ENCODE measurements at places on chromosomes 12 and 14.

GRCh38 chr14:55722054-55722453, 142.0 kb downstream of the KTN1 start:
- no peak for DNase-seq

DNA sequence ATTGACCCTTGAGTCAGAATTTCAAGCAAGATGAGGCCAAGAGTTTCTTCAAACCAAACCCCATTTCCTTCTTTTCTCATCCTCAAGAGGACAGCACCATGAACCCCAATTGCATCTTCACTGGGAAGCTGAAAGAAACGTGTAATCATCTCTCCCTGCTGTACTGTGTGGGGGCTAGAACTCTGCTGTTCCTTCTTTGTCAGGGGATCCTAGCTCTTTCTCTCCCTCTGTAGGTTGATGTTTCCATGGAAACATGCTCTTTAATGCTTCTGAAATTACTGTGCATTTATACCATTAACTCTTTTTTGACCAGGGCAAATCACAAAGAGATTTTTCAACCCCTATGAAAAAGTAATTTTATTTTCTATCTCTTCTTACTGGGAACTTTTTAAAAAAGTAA, 295.1 kb downstream of the GRIN2B start:
- no peak for DNase-seq

DNA sequence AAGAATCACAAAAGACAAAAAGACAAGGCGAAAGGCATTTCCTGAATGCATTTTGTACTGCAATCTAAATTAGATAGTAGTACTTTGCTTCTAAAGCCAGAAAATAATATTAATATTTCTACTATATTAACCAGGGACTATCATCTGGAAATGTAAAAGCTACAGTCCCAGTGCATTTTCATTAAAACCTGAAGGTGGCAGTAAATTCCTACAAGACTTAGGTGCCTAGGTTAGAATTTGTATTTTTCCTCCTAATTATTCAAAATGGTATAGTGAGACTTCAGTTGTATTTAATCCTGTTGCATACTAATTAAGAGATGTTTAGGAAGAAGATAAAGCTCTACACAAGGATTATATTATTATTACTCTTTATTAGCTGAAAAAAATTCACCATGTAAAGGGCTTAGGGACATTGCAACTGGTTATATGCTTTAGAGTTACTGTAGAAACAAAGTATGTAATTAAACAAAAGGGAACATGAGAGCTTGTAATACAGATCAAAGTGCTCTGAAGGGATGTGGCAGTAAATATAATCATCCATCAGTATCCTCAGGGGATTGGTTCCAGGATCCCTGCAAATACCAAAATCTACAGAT, 53.6 kb downstream of the BRMS1L start:
- no peak for DNase-seq

GRCh38 chr14:48703728-48704467, 882.3 kb downstream of the RPS29 start:
- no peak for DNase-seq

DNA sequence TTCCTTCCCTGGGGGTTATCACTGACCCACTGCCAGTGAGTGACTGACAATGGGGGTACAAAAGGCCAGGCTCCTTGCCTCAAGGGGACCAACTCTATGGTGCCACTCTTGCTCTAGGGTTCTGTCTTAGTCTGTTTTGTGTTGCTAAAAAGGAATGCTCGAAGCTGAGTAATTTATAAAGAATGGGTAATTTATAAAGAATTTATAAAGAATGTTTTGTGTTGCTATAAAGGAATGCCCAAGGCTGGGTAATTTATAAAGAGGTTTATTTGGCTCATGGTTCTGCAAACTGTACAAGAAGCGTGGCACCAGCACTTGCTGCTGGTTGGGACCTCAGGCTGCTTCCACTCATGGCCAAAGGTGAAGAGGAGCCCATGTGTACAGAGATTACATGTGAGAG, 15.8 kb upstream of the RASSF8 start:
- no peak for DNase-seq

- peak; percentile 51 for DNase-seq
Measured at GRCh38 chr12:108629151-108629550, 4.5 kb downstream of the SELPLG start.

- DNase-seq: peak; percentile 99
Measured at GRCh38 chr12:14257734-14258574, 107.5 kb upstream of the ATF7IP start.

DNA sequence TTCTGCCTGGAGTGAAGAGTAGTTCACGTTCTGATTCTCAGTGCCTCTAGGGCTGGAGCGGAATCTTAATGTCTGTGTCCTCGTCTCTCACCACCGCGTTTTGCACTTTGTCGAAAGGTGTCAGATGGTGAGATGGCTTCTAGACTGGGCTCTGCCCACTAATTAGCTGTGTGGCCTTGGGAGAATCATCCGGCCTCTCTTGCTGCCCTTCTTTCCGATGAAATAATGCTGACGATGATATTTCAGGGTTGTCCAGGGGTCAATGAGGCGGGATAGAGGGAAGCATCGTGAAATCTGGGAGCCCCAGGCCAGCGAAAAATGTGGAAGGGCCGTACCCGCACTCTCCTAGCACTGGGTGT, 811 bp upstream of the GALNT16 start:
- no peak for DNase-seq

DNA sequence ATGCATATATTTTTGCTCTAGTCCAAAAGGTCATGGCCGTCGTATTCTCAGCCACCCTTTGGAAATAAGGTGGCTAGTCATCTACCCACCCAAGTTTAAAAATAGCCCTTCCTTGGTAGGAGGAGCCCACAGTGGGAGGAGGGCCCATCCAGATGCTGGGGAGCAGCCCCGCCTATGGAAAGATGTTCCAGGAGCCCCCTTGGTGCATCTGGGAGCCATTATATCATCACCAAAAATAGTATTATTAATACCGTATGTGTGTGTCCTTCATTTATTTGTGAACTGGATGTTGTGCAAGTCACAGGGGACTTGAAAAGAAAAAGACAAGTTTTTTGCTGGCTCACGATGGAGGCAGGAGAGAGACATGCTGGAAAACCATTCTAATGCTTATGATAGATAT, 34.0 kb downstream of the EMP1 start:
- no peak for DNase-seq

DNA sequence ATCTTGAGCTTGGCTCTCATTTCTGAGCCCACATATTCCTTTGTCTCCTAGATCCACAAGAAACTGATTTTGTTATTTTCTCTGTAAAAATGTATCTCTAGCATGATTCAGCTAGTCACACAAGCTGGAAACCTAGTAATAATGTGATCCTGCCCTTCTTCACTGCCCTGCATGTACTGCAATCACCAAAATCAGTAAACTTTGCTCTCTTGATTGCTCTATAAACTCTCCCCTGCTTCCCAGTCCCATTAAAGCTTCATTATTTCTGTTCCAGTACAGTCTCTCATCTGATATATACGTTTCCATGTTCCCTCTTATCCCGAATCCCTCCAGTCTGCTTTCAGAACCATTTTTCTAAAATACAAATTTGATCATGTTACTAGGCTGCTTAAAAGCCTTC, 166.5 kb downstream of the MSRB3 start:
- DNase-seq: no peak

GRCh38 chr14:75570797-75571196, 7.6 kb upstream of the FLVCR2 start:
- peak; percentile 59 for DNase-seq

DNA sequence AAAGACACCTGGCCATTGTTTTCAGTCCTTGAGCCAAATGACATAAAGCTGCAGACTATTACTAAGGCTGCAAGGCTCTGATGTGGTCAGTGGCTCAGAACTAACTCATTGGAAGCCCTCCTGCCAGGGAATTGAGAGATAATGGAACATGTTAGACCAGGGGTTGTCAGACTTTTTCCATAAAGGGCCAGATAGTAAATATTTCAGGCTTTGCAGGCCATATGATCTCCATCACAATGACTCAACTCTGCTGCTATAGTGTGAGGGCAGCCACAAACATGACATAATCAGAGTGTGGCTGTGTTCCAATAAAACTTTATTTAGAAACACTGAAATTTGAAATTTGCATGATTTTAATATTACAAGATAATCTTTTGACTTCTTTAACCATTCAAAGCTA, 140.3 kb downstream of the TMEM30B start:
- no peak for DNase-seq

GRCh38 chr12:11761869-11762567, 112.5 kb downstream of the ETV6 start:
- no peak for DNase-seq

- DNase-seq: no peak
Measured at GRCh38 chr12:39771456-39771855, 151.9 kb upstream of the ABCD2 start.

GRCh38 chr12:132305991-132306884, 23.2 kb downstream of the GALNT9 start:
- no peak for DNase-seq

- peak; percentile 40 for DNase-seq
Measured at GRCh38 chr12:120453977-120454376, 7.7 kb downstream of the GATC start.

DNA sequence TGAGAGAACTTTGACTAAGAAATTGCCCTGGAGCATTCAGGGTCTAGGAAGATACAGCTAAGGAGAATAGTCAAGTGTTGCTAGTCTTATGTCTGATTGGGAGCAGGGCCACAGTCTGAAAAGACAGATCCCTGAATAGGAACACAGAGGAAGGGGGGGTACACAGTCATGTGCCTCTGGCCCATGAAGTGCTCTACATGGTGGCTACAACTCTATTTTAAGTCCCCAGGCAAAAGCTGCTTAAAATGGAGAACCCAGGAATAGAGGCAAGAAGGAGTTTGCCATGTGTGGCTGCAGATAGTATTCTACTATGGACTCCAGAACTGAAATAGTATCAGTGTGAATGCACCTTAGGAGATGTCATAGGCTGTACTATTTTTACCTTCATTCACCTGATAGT, 118.0 kb upstream of the NPAS3 start:
- no peak for DNase-seq

DNA sequence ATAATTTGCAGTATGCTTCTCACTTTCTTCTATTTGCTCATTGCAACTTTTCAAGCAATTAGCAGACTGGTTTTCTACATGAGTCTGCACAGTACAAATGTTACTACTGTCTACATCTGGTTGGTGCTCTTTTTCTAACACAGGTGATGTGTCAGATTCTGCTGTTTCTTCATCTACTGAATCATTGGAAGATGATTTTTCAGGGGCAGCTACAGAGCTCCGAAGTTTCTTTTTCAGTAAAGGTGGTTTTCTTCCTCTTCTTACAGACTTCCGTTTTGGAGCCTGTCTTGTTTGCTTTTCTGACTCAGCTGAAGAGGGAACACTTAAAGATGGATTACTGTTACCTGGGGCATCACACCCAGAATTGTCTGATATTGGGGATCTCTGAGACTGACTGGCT, 62.1 kb downstream of the SCAF11 start:
- DNase-seq: no peak

DNA sequence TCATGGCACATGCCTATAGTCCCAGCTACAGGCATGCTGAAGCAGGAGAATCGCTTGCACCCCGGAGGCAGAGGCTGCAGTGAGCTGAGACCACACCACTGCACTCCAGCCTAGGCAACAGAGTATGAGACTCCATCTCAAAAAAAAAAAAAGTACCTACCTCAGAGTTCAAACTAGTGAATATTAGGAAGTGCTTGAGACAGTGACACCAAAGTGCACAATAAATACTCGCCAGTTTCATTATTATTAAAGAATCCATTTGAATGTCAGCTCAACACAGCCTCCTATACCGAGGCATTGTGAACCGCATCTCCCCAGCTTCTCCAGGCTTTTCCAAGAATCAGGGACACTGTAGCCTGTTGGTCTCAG, 5.0 kb downstream of the GAPDH start:
- no peak for DNase-seq

- DNase-seq: no peak
Measured at GRCh38 chr12:98893126-98893674, 248.1 kb downstream of the APAF1 start.

DNA sequence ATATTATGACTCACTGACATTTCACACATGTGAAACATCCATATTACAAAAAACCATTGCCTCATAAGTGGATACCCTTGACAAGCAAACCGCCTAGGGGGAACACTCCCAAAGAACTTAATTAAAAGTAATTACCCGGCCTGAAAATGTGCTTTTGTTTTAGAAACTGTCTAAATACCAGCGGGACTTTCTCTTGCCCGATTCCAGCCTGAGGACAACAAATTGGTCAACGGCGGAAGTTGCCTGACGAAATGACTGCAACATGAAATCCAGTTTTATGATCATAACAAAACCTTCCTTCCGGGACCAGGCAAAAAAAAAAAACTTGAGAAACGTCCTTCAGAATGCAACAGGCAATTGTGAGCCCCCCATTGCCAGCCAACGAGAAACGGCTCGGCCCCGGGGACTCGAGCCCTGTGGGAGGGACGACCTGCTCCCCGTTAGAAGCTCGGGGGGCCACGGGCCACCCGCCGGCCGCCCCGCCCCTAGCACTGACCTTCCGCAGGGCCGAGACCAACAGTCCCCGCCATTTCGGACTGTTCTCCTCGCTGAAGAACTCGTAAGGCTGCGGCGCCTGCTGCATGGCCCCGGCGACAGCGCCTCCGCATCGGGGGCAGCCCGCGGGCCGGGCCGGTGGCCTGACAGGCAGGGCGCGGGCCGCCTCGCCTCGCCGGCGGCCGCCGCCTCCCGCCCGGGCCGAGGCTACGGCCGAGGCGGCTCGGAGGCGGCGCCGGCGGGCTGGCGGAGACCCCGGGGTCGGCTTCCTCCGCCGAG, 490 bp downstream of the SOS2 start:
- peak; percentile 75 for DNase-seq

DNA sequence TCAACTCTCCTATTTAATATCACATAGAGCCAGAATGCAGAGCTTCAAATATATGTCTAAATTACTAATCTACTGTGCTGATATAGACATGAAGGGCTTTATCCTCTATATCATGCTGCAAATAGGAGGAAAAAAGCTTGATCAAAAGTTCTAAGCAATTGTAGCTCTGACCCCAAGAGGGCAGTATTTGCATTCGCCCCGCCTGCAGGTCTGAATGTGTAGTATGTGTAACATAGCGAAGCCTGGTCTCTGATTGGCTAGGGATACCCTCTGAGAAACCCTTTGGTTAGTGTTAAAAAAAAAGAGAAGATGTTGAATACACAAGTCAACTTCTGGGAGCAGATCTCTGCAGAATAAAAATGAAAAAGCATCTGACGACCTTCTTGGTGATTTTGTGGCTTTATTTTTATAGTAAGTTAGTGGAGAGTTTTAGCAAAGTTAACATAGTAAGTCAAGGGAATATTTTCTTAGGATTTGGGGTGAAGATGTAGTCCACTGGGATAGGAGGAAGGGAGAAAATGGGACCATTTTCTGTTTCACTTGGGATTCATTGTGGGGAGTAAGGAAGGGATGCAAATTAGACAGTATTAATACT, 151.6 kb upstream of the OR4E1 start:
- peak; percentile 68 for DNase-seq

GRCh38 chr12:117977373-117977772, 8.6 kb upstream of the KSR2 start:
- DNase-seq: no peak

DNA sequence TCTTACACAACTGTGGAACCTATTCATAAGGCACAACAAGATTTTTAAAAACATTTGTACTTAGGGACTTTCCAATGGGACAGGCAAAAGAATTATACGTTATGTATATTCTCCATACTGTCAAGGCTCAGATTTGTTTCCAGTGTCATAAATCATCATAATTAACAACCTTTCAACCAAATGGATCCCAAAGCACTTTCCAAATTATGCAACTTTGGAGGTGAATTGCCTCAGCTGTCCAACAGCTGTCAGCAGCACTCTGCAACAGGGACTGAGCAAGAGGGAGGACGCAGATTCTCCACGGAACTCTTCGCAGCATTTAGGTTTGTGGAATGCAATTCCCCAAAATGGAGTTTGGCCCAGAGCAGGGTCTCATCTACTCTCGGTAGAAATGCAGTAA, 186.6 kb downstream of the PAX9 start:
- no peak for DNase-seq
